ENCODE measurements at places on chromosomes 1 and 21. TPM values are rescaled to one million over a fixed set of nuclear protein-coding genes. Genes with fewer than 3 reads are reported as not detected.

The DNAJC28 gene
- total RNA-seq: 0.79 TPM

- H3K36me3 ChIP-seq: no peaks in the 10 kb centered on the region
- no peaks in the 10 kb centered on the region for H3K27me3 ChIP-seq
- no peak overlapping the region for H3K27ac ChIP-seq
Measured at GRCh38 chr1:62685431-62685859, 2.7 kb downstream of the DOCK7 start.

GRCh38 chr1:6066680-6067079 is 21.0 kb downstream of the KCNAB2 start:
- H3K4me1 ChIP-seq: peaks cover 2% of the 10 kb centered on the region
- H3K4me3 ChIP-seq: no peak overlapping the region
- no peak for DNase-seq
- H3K36me3 ChIP-seq: no peaks in the 10 kb centered on the region
- H3K27ac ChIP-seq: no peak overlapping the region

GRCh38 chr1:150650193-150650592 is 20.8 kb upstream of the ENSA start:
- no peak overlapping the region for H3K27ac ChIP-seq
- no peak for DNase-seq
- no peaks in the 10 kb centered on the region for H3K36me3 ChIP-seq

- no peaks in the 10 kb centered on the region for H3K27me3 ChIP-seq
- no peaks in the 10 kb centered on the region for H3K4me1 ChIP-seq
- H3K36me3 ChIP-seq: no peaks in the 10 kb centered on the region
- H3K4me3 ChIP-seq: no peak overlapping the region
- no peak overlapping the region for H3K27ac ChIP-seq
- no peak for DNase-seq
Measured at GRCh38 chr1:151881479-151881878, 27.8 kb downstream of the THEM4 start.

The PTPN22 gene
- 2.1 TPM for total RNA-seq

The EFNA3 gene
- total RNA-seq: 2.4 TPM
